ENCODE measurements at places on chromosomes 2 and 18.

GRCh38 chr2:131659168-131659572, 131.5 kb downstream of the CCDC74A start:
- no peak for DNase-seq

DNA sequence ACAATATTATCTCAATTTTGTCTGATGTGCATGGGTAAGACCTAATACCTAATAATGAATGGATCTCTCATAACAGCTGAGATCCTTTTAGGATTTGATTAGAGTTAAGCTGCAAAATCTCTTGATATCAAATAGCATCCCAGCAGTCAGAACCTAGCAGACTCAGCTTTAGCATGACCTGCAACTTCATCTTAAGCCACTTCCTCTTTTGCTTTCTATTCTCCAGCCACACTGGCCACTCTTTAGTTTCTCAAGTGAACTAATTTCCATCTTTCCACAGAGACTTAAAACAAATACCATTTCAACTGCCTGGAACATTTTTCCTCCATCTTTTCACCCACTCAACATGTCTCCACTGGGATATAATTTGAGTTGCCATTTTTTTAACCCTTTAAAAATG, 1251.6 kb upstream of the ZEB2 start:
- no peak for DNase-seq

DNA sequence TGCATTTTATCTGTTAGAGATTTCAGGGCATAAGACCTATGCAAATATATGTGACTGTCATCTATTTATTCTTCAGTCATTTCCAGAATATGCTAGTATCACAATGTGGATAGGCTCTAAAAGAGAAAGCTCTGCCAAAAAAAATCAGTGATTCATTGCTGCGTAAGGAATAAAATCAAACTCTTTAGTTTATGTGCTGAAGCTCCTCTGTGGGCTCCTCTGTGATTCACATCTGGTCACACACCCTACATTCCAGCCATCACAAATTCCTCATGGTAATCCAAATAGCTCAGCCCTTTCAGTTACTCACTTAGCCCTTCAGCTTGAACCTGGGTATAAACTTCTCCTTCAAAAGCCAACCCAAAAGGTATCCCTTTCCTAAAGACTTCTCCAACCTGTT, 21.4 kb downstream of the DLGAP1 start:
- DNase-seq = no peak

DNA sequence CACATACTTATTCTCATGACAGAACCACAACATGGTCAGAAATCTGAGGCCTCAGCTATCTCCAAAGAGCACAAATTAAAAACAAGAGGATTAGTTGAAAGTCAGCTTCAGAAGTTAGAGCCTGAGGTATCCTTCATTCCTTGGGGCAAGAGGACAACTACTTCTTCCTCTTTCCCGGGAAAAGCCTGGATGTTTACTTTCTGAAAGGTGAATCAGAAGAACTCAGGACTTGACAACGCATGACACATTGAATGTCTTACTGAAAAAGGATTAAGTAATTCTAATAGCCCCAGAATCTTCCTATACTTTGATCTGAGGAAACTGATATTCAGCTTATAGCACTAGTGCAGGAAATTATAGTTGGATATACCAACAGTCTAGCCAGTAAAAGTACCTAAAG, 573.2 kb downstream of the METTL4 start:
- DNase-seq = no peak

- DNase-seq = no peak
Observed at GRCh38 chr2:160610041-160610440, 116.4 kb upstream of the RBMS1 start.

DNA sequence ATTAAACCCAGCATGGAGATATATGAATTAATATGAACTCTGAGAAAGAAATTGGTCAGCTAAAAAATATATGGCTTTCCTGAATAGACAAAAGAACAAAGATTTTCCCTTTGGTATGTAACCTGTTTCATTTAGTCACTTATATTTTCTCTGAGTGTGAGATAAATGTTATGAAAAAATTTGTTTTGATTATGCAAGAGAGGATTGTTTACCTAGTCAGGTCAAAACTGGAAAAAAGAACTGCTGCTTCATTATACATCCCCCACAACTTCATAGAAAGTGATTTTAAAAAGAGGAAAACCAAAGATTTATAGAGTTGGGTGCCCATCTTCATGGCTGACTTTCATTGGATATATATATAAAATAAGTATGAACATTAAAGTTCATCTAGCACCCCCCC, 242.2 kb upstream of the FN1 start:
- no peak for DNase-seq

- DNase-seq = no peak
Observed at GRCh38 chr2:24842081-24843050, 49.1 kb downstream of the CENPO start.

DNA sequence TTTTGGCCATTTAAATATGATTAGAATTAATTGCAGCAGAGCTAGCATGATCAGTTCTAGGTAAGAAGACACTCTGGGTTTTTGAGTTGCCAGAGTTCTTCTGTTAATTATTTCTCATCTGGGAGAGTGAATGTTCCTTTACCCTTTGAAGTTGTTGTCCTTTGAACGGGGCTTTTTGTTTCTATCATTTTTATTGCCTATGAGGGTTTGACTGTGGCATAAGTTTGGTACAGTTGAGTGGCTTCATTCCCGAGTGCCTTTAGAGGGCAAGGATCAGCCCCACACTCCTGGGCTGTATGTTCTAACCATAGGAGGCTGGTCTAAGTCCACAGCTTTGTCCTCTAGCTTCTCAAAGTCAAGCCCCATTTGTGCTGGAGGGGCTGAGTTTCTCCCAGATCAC, 804.3 kb downstream of the KCNJ3 start:
- DNase-seq = no peak

GRCh38 chr2:221571551-221572218, 419 bp downstream of the EPHA4 start:
- no peak for DNase-seq

GRCh38 chr18:32717126-32717525, 55.7 kb downstream of the KLHL14 start:
- no peak for DNase-seq

DNA sequence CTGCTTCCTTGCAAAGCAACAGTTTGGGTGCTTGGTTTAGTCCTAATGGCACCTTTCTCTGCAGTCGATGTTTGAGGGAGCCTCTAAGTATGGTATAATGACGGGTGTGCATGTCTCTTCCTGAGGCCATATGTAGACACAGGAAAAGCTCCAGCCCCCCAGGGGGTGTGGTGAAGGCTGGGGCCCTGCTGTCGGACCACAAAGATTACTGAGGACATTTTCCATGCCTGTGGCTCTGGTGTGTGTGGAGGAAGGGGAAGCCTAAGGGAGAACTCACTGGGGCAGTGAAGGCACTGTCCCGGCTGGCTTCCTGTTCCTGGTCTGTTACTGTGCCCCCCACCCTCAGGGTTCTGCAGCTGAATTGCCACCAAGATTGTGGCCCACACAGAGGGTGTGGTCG, 187.1 kb downstream of the FHOD3 start:
- no peak for DNase-seq

- DNase-seq = no peak
Observed at GRCh38 chr2:67733517-67733916, 329.3 kb downstream of the C1D start.

- no peak for DNase-seq
Observed at GRCh38 chr2:179024445-179024844, 25.5 kb downstream of the CCDC141 start.

DNA sequence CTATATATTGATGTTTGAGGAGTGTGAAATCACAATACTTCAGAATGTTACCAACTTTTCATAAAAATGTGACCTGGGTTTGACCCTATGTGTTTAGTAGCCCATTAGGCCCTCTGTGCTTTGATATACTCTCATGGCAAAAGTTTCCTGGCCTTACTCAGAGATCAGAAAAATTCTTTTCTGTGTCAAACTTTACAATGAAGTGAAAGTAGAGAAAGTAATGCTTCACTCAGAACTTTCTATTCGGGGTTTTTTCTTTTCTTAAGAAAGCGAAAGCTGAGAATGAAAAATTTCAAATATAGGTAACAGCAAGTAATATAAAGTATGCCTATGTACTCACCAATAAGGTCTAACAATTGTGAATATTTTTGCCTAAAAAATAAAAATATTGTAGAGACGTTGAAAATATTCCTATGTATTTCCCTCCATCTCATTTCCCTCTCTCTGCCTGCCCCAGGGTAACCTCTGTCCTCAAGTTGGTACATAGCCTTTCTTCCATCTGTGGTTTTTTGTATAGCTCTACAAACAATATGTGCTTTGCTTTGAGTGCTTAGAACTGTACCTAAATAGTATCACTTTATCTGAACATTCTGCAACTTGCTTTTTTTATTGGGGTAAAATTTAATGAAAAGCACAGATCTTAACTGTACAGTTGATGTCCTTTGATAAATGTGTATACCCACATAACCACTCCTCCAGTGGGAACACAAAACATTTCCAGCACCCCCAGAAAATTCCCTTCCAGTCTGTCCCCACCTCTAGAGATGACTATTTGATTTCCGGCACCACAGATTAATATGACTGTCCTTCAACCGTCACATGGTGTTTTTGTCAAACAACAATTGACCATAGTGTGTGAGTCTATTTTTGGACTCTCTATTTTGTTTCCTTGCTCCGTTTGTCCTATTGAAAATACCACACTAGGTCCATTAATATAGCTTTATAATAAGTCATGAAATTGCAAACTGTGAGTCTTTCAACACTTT, 10.3 kb upstream of the ACKR3 start:
- DNase-seq = no peak
